ENCODE measurements at places on chromosomes 13 and 19.

GRCh38 chr19:1507192-1507660 is 5.6 kb downstream of the ADAMTSL5 start:
- DNase-seq: no peak

DNA sequence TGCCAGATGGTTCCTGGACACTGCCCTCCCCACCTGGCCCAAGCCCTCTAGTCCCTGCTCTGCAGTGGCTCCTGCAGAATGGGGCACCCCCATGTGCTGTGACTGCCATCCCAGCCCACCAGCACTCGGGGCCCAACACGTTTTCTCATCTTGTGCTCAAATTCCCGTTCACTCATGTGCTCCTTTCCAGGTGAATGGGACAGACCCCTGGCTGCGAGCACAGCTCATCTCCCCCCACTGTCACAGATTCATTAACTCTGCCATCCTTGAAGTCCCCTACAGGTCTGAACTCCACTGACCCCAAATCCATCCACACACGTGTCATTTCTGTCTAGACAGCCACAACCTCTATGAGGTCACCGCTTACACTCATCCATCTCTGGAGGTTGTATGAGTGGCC is 23.6 kb downstream of the TUBA3C start:
- DNase-seq: no peak

GRCh38 chr19:50909240-50910070 is 1.7 kb downstream of the KLK4 start:
- DNase-seq: no peak

DNA sequence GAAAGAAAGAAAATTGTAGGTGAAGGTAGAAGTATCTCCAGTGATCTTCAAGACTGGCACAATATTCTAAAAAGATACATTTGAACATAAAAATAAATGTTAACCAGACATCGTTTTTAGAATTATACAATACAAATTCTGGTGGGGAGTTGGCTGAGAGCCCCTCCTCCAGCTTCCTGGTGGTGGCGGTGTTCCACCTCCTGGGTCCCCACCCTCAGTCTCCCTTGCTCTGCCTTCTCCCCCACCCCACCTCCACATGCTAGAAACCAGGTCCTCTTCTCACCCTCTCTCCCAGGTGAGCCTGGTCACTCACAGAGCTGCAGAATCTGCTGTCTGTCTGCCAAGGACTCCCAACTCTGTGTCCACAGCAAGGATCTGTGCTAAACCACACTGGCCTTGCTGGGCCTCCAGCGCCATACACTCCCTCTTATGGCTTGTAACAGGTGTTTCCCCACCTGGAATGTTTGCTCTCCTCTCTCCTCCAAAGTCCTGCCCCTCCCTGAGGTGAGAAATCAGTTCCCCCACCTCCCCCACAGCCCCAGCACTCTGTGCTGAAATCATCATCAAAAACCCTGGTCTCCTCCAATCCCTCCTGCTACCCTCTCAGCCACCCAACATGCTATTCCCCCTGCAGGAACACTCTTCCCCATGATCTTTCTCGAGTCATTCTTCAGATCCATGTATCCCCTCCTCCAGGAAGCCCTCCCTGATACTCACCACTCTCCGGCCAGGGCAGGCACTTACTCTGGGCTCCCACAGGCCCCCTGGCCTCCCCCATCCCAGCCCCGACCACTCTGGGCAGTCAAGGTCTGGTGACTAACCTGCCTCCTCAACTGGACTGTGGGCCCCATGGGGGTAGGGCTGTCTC is 20.5 kb upstream of the CYP2S1 start:
- DNase-seq: no peak

- no peak for DNase-seq
These were observed 64.8 kb upstream of the ZNF85 start for GRCh38 chr19:20858218-20858617.

DNA sequence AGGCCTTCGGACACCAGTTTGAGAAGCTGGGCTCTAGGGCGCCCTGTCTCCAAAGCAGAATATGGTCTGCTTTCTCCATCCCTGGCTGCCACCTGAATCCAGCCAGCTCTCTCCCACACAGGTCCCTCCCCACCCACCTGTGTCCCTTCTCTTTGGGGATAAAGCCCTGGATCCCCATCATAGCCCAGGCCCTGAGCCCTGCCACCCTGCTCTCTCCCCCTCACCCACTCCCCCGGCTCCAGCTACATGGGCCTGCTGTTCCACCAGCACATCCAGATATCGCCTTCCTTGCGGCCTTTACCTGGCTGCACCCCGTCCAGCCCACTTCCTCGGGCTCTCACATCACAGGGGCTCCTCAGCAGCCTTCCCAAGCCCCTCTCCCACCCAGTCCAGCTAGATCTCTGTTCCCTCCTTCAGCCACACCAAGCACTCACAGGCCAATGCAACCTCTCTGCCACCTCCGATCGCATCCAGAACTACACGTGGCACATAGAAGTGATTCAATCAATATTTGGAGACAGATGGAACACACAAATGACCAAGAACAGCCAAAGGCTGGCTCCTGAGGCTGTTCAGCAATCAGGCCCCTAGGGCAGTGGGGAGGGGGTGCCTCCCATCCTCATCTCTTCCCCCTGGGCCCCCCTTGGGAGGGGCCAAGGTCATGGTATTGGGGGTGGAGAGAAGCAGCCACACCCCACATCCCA is 7.6 kb downstream of the AKT2 start:
- no peak for DNase-seq

GRCh38 chr13:106087201-106087600 is 448.3 kb downstream of the EFNB2 start:
- no peak for DNase-seq

Measured in activated CD8-positive, alpha-beta memory T cell treated with anti-CD3 and anti-CD28 coated beads for 1 hour (primary cell).